ENCODE measurements at places on chromosomes 13 and 19. TPM values are rescaled to one million over a fixed set of nuclear protein-coding genes. Genes with fewer than 3 reads are reported as not detected.

The MYH14 gene
- not detected for total RNA-seq

The PROZ gene
- total RNA-seq: not detected

The SLITRK5 gene
- total RNA-seq: not detected

The MYO1F gene
- total RNA-seq: 359 TPM

The CAMSAP3 gene
- total RNA-seq: 0.57 TPM

The KLK2 gene
- not detected for total RNA-seq

The MRPL57 gene
- total RNA-seq: 18.8 TPM

The MADCAM1 gene
- 0.15 TPM for total RNA-seq

The OR1I1 gene
- total RNA-seq: not detected

The EDDM13 gene
- 2.2 TPM for total RNA-seq

The ZNF726 gene
- 14.8 TPM for total RNA-seq

The KLHL1 gene
- total RNA-seq: not detected

The F10 gene
- total RNA-seq: not detected

The WDR88 gene
- total RNA-seq: 0.27 TPM

The ENOX1 gene
- 0.19 TPM for total RNA-seq

The SPRYD7 gene
- total RNA-seq: 2.7 TPM

The DKKL1 gene
- total RNA-seq: not detected

The FGF22 gene
- not detected for total RNA-seq

The YJEFN3 gene
- 12.8 TPM for total RNA-seq

The NFIX gene
- total RNA-seq: 1.5 TPM

The OXGR1 gene
- total RNA-seq: not detected

The IGSF23 gene
- total RNA-seq: not detected

The ZNF136 gene
- 17.4 TPM for total RNA-seq

The ZNF471 gene
- total RNA-seq: 1.1 TPM

The ZNF682 gene
- 9.4 TPM for total RNA-seq

The FLT1 gene
- 0.32 TPM for total RNA-seq

The TNNI3 gene
- total RNA-seq: not detected

The BRSK1 gene
- total RNA-seq: 6.8 TPM

The CLEC17A gene
- total RNA-seq: not detected

The BICRA gene
- 25.5 TPM for total RNA-seq

The SIGLEC5 gene
- total RNA-seq: not detected

The ZNF730 gene
- 1.3 TPM for total RNA-seq

The VSIG10L gene
- total RNA-seq: 1.2 TPM

The PSMD8 gene
- total RNA-seq: 178 TPM

The NMRK2 gene
- not detected for total RNA-seq

The TEX29 gene
- 0.52 TPM for total RNA-seq

The C1QTNF9 gene
- total RNA-seq: 0.10 TPM

The ELSPBP1 gene
- not detected for total RNA-seq

Data from activated CD4-positive, alpha-beta T cell treated with anti-CD3 and anti-CD28 coated beads, Interleukin-2, amount 10 ng/mL, durations not matched to agents 7 days and 5 days (primary cell).